ENCODE measurements at places on chromosomes 1 and 21.

DNA sequence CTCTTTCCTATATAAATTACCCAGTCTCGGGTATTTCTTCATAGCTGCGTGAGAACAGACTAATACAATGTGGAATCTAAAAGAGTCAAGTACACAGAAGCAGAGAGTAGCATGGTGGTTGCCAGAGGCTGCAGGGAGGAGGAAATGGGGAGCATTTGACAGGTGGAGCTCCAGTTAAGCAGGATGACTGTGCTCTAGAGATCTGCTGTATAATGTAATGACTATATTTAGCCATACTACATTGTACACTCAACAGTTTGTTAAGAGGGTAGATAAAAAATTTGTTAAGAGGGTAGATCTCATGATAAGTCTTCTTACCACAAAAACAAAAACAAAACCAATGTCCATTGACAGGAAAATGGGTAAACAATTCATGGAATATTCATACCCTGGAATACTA lies 82.1 kb downstream of the MT1HL1 start:
- DNase-seq: no peak

DNA sequence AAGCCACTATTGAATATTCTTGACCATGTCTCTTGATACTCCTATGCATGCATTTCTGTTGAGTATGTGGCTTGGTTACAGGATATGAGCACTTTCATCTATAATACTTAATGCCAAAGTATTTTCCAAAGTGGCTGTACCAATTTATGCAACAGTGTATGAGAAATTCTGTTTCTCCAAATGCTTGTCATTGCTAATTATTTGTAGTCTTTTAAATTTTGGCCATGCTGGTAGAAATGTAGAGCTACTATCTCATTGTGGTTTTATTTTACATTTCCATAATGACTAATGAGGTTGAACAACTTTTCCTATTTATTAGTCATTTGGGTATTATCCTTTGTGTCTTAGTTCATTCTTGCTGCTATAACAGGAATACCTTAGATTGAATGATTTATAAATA lies 71.4 kb upstream of the TSPAN2 start:
- no peak for DNase-seq

- no peak for DNase-seq
Observed at GRCh38 chr1:236288620-236288976, 6.8 kb upstream of the ERO1B start.

- DNase-seq: no peak
Observed at GRCh38 chr1:19462781-19463503, 22.4 kb downstream of the CAPZB start.

DNA sequence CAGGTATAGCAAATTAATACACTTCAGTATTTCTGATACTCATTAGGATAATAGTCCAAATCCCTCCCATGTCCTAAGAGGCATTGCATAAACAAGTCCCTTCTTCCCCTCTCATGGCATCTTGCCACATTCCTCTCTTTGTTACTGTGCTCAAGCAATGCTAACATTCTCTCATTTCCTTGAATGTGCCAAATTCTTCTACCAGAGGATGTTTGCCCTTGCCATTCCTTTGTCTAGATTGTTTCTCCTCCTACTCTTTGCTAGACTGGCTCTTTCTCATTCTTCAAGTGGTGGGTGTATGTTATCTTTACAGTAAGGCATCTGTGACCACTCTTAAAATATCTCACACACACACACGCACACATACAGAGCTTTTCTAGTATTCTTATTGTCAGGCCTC lies 621.0 kb upstream of the CXADR start:
- DNase-seq: no peak

GRCh38 chr1:230375780-230376179 lies 50.4 kb downstream of the PGBD5 start:
- DNase-seq: no peak

- DNase-seq: no peak
Observed at GRCh38 chr1:76951153-76951552, 83.9 kb downstream of the ST6GALNAC5 start.

- no peak for DNase-seq
Observed at GRCh38 chr1:172915271-172915670, 135.5 kb downstream of the TNFSF18 start.

DNA sequence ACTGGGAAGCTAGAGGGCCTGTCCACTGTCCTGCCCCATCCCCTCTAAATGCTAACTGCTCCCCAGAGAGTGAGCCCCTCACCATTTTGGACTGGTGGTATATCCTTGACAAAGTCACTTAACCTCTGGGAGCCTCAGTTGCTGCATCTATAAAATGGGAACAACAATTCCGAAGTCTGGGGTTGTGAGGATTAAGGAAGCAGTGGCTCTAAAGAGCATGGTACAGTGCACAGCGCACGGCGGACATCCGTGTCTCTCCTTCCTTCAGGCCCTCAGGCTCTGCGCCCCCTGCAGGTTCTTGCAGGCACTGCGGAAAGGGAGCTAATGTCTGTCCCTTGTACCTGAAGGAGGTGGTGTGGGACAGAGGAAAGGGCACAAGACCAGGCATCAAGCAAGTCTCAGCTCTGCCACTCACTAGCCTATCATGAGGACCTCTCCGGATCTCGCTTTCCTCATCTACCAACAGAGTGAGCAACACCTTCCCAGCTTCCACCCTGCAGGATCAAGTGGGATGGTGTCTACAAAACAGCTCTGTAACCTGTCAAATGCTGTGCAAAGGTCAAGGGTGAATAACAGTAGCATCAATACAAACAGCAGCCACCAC lies 20.1 kb downstream of the ECE1 start:
- peak; percentile 55 for DNase-seq

DNA sequence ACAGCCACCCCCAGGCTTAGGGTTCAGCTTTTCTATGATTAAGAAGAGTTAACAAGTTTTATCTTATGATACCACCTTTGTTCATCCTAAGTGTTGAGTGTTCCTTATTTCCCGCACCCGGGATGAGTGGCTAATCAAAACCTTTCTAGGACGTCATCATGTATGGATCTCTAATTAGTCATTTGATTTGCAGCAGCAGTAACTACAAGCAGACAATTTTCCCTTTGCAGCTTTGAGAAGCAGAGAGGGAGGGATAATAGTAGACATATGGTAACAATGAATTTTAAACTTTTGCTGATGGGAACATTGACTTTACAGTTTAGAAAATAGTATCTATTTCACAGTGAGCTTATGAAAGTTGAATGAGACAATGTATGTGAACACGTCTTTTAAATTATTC lies 30.8 kb upstream of the SLC35F3 start:
- DNase-seq: no peak

GRCh38 chr1:82520611-82521010 lies 719.9 kb downstream of the ADGRL2 start:
- DNase-seq: no peak

DNA sequence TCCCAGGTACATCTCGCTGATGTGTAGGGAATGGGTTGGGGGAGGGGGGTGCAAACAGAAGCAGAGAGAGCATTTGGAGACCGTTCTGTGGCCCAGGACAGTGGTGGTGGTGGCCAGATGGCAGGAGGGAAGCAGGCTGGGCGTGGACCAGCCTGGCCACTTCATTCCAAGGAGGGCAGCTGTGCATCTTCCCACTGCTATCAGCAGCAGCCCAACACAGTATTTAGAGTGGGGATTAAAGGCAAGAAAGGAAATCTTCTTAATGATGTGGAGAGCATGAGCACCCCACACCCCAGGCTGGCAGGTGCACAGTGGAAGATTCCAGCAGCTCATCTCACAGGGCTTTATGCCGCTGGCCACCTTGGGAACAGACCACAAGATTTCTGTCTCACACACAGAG lies 198.7 kb downstream of the NPHP4 start:
- DNase-seq: no peak

DNA sequence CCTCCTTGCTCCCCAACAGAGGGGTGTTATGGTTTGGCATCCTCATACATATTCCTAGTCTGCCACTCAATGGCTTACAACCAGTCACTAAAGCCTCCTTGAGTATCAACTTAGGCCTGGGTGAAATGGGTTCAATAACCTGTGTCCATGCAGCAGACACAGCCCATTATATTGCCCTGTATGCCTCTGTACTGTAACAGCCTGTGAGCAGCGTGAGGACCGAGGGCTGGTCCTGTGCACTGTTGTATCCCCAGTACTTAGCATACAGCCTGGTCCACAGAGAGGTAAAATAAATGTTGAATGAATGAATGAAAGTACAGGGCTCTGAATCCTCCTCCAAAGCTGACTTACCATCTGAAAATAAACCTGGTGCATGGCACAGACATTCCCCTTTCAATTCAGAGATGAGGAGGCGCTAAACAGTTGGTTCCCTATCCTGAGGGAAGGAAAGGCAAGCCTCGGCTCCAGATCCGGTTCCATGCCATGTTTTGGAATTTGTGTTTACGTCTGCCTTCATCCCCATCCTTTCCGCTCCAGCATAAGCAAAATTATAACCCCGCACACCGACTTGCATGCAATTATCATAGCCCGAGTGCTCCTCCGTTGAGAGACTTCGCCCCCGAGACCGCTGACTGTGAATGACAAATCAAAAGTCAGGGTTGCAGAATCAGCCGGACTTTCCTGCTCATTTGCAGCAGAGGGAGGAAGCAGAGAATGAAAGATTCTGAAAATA lies 45.0 kb upstream of the DNAJC6 start:
- no peak for DNase-seq

All from HuH-7.5 (cell line).